ENCODE measurements at places on chromosomes 13 and 19. TPM values are rescaled to one million over a fixed set of nuclear protein-coding genes. Genes with fewer than 3 reads are reported as not detected.

TJP3 gene
- total RNA-seq, result 0.93 TPM

CACNG8 gene
- total RNA-seq, result not detected

SLC35E1 gene
- total RNA-seq, result 21.7 TPM

ADM5 gene
- 1.4 TPM for total RNA-seq

C1QTNF9B gene
- total RNA-seq, result not detected

RHPN2 gene
- 3.1 TPM for total RNA-seq

NOTCH3 gene
- total RNA-seq, result not detected

LRRC4B gene
- total RNA-seq, result not detected

ZNF444 gene
- total RNA-seq, result 17.8 TPM

KMT5C gene
- total RNA-seq, result 45.9 TPM

SUGP1 gene
- total RNA-seq, result 31.7 TPM

UBE2L5 gene
- total RNA-seq, result not detected

RTBDN gene
- not detected for total RNA-seq

VSIG10L gene
- total RNA-seq, result 1.5 TPM

DNA sequence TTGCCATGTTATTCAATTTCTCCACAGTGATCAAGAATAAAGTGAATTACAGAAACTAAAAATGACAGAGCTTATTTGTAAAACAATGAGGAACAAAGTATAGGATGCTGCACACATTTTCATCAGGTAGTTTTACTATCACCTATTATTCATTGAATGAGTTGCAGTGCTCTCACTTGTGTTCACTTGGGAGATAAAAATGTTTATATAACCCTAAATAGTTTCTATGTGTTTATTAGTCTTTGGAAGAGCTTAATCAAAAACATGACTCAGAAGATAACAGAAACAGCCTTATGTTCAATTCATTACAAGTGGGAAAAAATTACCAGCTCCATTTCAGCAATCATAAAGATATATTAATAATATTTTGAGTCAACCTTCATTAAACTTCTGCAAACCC is 796.2 kb downstream of the SLITRK1 start:
- DNase-seq, result no peak

DNA sequence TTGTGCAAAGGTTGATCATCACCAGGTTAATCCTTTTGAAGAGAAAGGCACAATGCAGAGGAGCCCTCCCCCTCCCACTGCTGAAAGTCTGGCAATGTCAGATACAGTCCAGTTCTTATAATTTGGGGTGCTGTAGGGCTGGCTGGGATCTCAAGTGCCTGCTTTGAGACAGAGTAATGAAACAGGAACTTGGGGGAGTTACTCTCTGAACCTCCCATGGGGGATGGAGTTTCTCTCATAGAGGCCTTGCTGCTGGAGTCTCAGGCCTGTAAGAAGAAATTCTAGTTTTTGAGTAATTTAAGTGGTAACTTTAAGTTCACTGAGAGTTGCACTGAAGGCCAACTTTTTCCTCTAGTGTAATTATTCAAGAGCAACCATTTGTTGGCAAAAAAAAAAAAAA is 410.5 kb downstream of the KCNRG start:
- no peak for DNase-seq

DNA sequence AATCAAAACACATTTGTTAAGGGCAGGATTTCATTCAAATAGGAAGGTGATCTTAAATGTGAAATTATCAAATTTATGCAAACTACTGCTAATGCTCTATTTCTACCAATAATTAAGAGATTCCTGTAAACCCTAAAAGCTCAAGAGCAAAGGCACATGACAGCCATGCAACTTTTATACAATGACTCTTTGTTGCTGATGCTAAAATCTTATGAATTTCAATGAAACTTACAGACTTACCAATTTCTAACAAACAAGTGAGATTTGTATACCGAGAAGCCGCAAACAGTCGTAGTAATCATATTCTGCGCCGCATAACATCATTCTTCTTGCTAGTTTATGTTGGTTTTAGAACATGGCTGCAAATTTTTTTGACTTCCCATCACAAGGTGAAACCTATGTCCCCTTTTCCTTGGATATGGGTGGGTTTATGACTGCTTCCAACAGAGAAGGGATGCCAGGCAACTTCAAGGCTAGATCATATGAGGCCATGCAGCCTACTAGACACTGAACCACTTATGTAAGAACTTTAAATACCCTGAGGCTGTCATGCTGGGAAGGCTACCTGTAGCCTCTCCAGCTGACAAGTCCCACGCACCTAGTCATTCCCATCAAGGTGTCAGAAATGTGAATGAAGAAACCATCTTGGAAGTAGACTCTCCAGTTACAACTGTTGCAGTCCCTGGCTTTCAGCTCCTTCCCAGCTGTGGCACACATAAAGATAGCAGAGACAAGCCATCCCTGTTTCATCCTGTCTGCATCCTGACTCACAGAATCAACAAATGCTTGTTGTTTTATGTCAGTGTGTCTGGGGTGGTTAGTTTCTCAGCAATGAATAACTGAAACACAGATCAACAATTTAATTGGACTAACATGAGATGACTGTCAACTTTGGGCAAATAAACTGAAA is 42.0 kb downstream of the LNX2 start:
- no peak for DNase-seq

DNA sequence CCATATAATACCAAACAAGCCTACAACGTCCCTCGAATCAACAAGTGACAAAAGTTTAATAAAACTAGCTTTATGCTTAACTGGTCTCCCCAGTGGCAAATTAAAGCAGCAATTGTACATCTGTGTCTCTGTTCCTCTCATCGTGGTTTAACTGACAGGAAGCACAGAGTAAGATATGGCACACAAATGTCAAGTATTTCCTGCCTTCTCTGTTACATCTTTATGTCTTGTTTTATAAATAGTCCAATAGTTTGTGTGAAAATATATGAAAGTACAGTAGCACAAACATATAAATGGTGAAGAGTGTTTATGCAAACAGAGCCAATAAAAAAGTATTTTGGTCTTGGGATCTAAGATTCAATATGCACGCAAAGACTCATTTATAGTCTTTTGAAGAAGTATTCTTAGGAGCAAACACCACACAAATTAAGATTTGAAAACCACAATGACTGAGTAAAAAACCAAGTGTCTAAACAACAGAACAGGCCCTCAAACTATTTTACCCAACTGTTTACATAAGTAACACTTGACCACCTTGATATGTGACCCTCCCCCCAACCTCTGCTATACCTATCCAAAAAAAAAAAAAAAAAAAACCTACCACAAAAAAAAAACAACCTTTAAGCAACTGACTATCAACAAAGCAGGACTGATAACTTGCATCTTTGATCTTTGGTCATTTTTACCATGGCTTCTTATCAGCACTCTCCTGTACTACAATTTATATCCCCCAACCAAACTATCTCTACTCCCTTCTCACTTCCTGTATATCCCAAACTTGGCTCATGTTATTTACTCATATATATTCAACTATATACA is 14.0 kb downstream of the ELF1 start:
- DNase-seq, result no peak

GRCh38 chr19:3150739-3151329 is 15.0 kb downstream of the GNA15 start:
- no peak for DNase-seq

GRCh38 chr13:74289861-74290773 is 155.9 kb upstream of the KLF12 start:
- peak; percentile 69 for DNase-seq

- no peak for DNase-seq
These were observed 63.3 kb downstream of the TNFSF13B start for GRCh38 chr13:108332791-108333190.

DNA sequence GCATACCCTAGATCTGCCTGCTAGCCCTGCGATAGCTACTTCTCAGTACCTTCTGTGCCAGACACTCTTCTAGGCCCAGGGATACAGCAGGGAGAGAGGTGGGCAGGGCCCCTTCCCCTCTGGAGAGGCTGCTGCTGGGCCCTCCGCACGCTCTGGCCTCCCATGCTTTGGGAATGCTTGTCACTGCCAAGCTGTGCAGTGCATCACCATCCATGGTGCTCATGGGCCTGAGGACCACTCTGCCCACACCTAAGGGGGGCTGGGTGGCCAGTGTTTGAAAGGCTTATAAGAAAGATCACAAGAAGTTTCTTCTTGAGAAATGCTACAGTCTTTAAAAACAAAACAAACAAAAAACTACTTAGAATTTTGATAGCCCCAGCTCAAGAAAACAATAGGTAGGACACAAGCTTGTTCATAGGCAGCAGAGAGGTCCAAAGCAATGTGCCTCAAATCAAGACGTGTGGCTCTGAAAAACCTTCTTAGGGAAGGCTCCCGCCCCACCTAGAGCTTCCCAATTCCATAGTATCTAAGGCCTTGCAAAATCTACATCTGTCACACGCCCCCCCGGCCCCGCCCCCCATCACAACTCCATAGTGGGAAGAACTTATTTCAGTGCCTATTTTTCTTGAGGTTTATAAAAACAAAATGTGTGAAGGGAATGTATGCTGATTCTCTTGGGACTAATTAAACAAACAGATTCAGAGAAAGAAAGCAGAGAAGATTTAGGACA is 145.8 kb downstream of the TM9SF2 start:
- no peak for DNase-seq

DNA sequence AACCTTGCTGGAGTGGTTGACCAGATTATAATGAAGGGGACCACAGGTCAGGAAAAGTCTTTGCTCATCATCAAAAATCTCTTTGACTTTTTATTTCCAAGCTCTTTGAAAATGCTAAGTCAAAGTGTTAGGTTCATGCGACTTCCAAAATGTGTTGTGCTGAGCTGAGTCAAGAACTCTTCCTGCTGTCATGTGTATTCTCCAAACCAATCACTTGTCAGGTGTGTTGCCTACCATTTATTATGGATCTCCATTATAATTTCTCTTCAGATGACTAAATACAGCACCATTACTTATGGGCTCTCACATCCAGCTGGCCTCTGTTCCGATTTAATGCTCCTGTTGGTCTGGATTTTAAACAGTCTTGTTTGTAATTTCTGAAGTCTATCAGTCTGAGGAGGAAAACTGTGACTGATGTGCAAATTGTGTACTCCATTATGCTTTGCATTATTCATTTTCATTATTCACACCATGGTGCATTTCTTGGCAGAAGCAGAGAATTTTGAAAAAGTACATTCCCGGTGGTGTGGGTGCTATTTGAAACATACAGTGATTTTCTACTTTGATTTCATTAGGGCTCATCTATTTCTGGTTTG is 562.5 kb downstream of the LMO7 start:
- DNase-seq, result no peak

DNA sequence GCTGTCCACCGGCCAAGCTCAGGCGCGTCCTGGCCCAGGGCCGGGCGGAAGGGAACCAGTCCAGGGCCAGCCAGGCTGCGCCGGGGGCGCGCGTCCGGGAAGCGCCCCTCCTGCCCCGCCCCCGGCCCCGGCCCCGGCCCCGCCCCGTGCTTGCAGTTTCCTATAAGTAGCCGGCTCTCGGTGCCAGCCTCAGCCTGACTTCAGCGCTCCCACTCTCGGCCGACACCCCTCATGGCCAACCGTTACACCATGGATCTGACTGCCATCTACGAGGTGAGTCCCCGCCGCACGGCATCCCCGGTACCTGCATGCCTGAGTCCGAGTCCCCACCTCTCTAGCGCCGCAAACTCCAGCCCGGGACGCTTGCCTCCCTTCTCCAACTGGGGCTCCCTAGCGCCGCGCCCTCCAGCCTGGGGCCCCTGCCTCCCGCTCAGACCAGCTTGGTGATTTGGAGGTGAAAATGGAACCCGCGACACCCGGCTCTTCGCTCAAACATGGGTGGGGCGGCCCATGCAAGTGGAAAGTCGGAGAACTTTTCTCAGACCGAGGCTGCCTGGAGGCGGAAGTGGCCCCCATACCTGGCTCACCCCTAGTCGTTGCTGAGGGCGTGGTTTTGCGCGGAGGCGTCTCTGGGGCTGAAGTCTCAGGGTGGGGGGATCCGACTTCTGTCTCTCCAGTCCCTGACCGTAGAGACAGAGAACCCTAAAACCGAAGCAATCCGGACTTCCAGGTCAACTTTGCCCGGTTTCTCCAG is at the start of gene ZFP36:
ZFP36 (plus strand) TSS at position 192 of the 754 bp plus-strand sequence; CDS start at position 250, 58 bp downstream.
- peak; percentile 87 for DNase-seq

- DNase-seq, result no peak
These were observed 19.6 kb upstream of the EPHX3 start for GRCh38 chr19:15251749-15252397.

DNA sequence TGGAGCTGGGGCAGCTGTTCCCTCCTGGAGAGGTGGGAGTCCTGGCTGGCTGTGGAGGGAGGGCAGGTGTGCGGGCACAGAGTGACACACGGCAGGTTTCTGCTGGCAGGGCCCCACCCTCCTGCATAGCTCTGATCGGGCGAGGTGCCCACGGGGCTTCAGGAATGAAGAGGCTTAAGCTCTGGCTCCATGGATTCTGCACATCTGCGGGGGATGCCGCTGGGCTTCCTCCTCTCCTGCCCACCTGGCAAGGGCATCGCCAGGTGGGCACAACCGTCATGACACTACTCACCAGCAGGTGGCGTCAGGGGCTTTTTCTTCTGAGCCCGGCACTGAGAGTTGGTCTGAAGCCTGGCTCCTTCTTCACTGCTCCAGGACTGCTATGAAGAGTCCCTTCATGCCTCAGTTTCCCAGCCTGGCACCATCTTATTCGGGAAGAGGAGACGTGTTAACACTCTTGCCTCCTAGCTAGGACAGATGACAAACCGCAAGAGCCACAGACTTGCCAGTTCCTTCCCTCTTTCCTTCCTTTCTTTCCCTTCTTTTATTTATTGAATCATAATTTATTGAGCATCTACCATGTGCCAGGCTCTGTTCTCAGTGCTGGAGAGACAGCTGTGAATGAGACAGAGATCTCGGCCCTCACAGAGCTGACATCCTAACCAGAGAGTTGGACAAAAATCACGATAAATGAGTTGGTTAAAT is 15.2 kb upstream of the PAK4 start:
- peak; percentile 86 for DNase-seq

Data from activated naive CD4-positive, alpha-beta T cell treated with anti-CD3 and anti-CD28 coated beads for 36 hours (primary cell).